ENCODE measurements at places on chromosomes 12 and 14.

GRCh38 chr14:51867741-51868140 lies 7.3 kb downstream of the GNG2 start:
- DNase-seq: no peak

DNA sequence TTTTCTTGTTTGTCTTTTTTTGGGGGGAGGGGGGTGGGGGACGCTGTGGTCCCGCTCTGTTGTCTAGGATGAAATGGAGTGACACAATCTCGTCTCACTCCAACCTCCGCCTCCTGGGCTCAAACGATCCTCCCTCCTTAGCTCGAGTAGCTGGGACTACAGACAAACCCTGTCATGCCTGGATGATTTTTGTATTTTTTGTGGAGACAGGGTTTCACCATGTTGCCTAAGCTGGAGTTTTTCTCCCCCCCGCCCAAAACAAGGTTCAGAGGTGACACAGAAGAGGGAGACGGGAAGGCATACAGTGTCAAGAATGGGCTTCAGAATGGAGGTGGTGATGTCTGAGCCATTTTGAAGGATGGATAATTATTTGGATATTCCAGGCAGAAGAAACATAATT lies 116.9 kb upstream of the ATF1 start:
- DNase-seq: no peak

- DNase-seq: no peak
Observed at GRCh38 chr12:89787763-89788162, 79.1 kb upstream of the ATP2B1 start.

DNA sequence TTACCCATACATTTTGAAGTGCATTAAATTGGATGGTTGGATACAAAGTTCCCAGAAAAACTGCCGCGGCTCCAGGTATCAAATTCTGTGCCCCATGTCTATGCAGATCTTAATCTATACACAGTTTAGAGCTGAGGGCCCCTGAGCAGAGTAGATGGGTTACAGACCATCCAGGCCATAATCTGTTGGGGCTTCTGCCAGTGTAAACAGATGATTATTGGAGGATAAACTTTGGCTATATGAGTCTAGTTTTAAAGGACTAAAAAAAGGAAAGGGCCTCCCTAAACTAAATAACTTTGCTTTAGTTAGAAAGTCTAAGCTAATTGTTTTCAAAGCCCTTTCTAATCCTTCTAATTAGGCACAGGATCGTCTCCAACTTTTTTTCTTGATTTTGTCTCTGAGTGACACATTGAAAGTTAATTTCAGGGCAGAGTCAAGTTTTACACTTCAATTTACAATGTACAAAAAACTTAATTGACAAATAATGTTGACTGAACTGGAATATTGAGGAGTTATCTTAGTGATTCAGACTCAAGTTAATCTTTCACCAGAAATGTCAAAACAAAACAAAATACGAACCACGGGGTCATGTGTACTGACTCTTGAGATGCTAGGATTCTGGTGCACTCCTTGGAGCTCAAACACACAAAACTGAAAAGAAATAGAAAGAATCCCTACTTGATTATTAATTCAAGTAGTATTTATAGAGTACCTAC lies 133.9 kb upstream of the SCAF11 start:
- peak; percentile 14 for DNase-seq

DNA sequence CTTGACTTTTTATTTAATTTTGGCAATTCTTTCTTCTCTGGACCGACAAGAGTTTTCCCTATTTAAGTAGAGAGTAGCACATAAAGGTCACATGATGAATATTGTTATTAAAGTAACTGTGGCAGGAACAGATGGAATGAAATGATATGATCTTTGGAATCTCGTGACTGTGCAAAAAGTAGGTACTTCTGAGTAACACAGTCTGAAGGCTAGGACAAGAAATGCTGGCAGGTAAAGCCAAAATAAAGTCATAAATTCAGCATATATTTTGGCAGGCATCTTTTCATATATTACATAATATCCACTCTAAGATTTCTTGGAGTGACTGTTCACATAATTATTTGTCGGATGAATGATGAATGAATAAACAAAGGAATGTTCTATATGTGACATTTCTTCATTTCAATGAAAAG lies 121.4 kb downstream of the EFCAB11 start:
- no peak for DNase-seq

DNA sequence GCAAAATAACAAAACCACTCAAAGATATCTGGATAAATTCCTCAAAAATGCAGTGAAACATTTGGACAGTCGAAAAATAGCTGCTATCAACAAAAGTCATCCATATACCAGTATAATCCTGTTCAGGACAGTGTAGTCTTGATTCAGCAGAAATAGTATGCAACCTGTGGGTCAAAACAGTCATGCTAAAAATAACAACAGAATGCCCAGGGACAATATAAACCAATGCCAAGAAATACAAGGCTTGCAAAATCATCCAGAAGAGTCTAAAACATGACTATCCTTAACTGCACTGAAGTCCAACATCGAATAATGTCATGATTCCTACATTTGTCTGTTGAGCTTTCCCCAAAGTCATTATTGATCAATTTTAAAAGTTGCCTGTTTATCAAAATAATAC lies 425.9 kb downstream of the FSCB start:
- DNase-seq: no peak

GRCh38 chr14:50560931-50561285 lies 963 bp downstream of the ATL1 start:
- no peak for DNase-seq

DNA sequence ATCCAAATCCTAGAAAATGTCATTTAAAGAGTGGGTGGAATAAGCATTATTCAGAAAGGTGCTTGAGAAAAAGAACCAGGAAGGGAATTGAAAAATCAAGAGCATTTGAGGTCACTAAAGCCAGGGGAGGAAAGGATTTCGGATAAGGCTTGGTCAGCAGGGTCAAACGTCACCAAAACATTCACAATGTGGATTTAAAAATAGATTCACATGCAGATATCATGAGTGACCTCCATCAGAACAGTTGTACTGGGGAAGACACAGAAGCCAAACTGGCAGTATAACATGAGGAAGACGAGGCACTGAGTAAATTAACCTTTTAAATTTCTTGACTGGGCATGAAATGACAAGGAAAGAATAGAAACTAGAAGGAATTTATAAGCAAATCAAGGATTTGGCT lies 175.1 kb upstream of the CCDC196 start:
- no peak for DNase-seq

DNA sequence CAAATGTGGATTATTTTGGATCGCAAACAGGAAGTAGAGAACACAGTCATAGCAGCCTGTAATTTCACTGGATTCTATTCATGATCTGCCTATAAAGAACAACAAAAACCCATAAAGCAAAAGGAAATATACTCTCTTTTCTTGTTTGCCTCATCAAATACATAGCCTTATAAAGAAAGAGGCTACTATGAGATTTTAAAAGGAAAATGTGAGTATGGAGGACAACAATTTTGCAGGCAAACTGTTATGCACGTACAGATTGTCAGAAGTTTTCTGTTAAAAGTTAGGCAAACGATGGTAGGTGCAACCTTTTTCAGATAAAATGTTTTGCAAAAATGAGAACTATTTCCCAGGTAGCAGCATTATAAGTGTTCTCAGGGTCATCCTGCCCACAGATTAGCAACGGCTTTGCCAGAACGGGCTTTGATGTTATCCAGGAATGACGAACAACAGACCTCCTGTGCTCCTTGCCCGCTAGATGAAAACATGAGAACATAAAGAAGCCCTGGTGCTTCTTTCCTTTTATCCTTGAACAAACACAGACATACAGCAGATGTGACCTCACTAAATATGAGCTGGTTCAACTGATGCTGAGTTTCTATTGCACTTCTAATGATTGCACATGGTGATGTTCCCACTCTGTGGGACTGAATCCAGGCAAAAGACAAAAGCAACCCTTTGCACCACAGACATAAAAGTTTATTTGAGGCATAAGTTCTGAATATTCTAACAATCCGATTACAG lies 88.1 kb downstream of the ITPR2 start:
- DNase-seq: no peak

GRCh38 chr12:24778486-24779304 lies 170.2 kb downstream of the BCAT1 start:
- no peak for DNase-seq

DNA sequence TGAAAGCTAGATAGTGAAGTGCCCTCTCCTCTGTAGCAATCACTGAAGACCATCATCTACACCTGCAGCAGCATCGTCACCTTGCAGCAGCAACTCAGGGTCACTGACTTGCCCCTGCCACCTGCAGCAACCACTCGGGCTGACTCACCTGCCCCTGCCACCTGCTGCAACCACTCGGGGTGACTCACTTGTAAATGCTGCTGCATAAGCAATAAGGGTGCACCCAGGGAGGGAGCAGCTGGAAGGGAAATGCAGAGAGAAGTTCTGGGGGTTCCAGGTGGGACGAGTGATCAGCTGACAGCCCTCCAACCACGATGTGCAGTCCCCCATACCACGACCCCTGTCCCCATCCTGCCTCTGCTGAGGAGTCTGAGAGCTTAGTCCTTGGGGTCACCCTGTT lies 357.1 kb upstream of the SFSWAP start:
- no peak for DNase-seq

GRCh38 chr14:48435221-48435620 lies 759.8 kb upstream of the MDGA2 start:
- no peak for DNase-seq

- DNase-seq: no peak
Observed at GRCh38 chr12:66354291-66354690, 52.0 kb downstream of the HELB start.

- DNase-seq: peak; percentile 96
Observed at GRCh38 chr12:108955225-108955835, 65.5 kb downstream of the SVOP start.

GRCh38 chr12:69475237-69475975 lies 5.2 kb downstream of the FRS2 start:
- DNase-seq: no peak
